ENCODE measurements at places on chromosomes 2 and 18.

GRCh38 chr2:41510108-41510507, 537.7 kb upstream of the PKDCC start:
- no peak for DNase-seq

GRCh38 chr2:10883066-10883465, 28.7 kb upstream of the KCNF1 start:
- no peak for DNase-seq

DNA sequence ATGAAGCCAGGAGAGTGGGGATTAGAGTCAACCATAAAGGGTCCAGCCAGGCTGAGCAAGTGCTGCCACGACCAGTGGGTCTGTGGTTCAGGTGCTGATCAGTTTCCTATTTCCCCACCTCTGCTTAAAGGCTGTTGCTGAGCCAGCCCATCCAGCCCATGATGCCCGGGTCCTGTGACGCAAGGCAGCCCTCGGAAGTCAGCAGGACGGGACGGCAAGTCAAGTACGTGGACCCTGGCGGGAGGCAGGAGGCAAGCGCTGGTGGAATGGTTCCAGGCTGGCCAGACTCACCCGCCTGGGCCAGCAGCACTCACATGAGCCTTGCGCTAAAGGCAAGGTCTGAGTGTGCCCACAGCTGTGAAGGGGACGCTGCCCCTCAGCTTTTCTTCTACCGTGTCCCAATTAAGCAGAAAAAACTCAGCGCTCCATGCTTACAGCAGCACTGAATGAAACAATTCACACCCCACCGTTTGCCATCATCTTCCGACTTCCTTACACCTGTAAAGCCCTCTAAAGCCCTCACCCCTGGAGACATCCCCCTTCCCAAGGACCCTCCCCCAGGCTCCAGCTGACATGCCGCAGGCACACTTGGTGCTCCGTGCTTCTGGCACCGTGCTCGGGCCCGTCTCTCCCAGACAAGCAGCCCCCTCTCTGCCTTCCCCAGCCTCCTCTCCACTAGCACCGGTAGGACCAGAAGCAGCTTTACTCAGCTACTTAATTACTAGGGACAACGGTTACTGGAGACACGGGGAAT, 11.3 kb upstream of the RPL31 start:
- DNase-seq = no peak

DNA sequence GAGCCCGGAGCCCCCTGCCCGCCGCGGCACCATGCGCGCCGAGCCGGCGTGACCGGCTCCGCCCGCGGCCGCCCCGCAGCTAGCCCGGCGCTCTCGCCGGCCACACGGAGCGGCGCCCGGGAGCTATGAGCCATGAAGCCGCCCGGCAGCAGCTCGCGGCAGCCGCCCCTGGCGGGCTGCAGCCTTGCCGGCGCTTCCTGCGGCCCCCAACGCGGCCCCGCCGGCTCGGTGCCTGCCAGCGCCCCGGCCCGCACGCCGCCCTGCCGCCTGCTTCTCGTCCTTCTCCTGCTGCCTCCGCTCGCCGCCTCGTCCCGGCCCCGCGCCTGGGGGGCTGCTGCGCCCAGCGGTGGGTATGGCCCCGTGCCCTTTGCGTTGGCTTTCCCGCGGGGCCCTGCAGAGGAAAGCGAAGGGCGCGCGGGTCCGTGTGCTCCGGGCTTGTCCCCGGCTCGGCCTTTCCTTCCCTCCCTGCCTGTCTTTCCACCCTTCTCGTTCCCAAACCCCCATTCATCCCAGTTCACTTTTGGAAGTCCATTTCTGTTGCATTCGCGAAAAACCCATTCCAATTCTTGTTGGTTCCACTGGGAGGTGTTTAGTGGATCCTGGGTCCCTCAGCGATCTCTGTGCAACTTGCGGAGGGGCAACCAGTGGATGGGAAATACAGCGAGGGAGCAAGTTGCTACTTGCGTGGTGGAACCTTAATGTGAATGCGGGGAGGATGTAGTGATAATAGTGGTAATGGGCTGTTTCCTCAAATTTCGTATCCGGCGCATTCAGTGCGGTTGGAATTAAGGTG, 599 bp downstream of the ADAM23 start:
- peak; percentile 18 for DNase-seq

- no peak for DNase-seq
These were observed 428.9 kb upstream of the SOX11 start for GRCh38 chr2:5263291-5263690.
